WTC11 (cell line): ENCODE measurements at places on chromosomes 1 and 21.

GRCh38 chr1:245099401-245099800, 55.4 kb upstream of the KIF26B start:
- no peak for DNase-seq

DNA sequence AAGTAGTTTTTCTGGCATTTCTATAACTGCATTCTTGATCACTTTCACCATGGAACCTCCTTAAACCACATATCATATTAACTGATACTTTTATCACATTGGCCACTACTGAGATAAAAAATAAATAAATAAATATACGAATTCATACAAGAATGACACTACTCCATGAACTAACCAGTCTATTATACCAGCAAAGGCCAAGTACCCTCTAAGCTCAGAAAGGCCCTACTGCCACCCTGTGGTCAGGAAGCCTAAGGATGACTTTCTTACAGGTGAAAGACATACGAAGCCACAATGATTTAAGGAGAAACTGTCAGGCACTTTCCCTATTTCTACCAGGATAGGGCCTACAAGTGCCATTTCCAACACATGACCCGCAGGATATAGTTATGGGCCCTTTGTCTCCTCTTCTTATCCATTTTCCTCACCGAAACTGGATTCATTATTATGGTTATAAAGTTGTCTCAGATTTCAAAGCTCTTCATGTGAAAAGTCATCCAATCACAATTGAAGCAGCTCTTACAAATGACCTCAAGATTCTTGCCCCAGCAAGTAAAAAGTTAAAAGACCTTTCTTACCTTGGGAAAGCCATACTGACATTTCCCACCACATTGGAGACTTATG, 23.9 kb downstream of the DNAJC8 start:
- peak; percentile 61 for DNase-seq

- peak; percentile 84 for DNase-seq
These were observed 40.0 kb upstream of the ZNF648 start for GRCh38 chr1:182101415-182102042.

GRCh38 chr1:204524986-204525385, 8.8 kb downstream of the MDM4 start:
- DNase-seq: no peak

DNA sequence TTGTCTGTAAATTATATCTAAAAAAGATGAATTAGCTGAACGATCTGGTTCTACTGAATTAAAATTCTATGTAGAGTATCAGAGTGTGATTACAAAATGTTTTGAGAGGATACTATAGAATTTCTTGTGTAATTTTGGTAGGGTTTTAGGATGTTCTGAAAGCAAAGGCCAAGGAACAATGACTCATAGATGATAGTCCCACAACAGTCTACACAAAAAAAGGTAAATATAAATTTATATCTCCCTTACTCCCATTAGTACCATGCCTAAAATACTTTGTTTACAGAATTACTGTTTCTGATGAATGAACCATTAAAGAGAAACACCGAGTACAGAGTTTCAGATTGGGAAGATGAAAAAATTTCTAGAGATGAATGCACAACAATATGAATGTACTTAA, 9.5 kb downstream of the EDEM3 start:
- DNase-seq: no peak

GRCh38 chr1:103218369-103218768, 110.0 kb upstream of the COL11A1 start:
- DNase-seq: no peak

DNA sequence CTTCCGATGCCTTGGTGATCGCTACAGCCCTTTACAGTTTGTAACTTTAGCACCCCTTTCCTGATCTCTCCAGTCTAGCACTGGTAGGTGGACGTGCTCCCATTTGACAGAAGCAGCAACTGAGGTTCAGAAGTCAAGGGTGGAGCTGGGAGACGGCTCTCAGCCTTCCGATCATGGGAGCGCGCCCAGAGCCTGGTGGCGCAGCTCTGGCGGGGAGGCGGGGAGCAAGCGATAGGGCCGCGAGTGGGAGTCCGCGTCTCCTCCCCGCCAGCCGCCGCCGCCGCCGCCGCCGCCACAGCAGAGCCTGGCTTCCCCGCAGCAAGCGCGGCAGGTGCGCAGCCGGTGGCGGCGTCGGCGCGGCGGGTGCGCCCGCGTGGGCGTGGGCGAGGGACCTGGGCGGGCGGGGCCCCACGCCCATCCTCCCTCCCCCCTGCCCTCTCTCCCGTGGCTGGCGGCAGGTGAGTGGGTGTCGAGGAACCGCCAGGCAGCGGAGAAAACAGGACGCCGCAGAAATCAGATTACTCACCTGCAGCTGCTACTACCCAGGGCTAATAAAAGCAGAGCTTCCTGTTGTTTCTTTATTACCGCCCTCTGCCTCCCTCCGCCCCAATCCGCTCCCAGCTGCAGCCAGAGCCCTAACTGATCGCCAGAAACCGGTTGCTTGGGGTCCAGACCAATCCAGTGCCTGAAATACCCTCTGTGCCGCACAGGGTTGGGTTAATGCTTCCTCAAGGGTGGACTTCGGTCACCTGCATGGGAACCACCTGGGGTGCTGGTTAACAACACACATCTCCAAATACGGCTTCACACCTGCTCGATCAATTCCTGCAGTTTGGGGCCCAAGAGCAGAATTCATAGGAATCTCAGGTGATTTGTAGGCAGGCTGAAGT, 60.2 kb upstream of the ID3 start:
- peak; percentile 71 for DNase-seq

DNA sequence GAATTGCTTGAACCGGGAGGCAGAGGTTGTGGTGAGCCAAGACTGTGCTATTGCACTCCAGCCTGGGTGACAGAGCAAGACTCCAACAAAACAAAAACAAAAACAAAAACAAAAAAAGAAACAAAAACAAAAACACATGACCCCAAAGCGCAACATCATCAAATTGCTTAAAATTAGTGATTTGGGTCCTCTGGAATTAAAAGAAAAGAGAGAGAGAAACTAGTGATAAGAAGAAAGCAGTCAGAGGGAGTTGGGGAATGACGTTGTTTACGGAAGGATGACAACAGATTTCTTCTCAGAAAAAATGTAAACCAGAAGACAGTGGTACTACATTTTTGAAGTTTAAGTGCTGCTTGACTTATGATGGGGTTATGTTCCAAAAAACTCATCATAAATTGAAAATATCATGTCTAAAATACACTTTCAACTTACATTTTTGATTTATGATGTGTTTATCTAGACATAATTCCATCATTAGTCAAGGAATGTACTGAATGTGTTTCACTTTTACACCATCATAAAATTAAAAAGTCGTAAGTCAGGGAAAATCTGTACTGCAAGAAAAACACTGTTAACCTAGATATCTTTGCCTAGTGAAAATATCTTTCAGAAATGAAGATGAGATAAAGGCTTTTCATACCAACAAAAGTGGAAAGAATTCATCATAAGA, 88.0 kb downstream of the MT1HL1 start:
- DNase-seq: no peak

- no peak for DNase-seq
These were observed 896 bp upstream of the PLA2G2A start for GRCh38 chr1:19980314-19980713.

DNA sequence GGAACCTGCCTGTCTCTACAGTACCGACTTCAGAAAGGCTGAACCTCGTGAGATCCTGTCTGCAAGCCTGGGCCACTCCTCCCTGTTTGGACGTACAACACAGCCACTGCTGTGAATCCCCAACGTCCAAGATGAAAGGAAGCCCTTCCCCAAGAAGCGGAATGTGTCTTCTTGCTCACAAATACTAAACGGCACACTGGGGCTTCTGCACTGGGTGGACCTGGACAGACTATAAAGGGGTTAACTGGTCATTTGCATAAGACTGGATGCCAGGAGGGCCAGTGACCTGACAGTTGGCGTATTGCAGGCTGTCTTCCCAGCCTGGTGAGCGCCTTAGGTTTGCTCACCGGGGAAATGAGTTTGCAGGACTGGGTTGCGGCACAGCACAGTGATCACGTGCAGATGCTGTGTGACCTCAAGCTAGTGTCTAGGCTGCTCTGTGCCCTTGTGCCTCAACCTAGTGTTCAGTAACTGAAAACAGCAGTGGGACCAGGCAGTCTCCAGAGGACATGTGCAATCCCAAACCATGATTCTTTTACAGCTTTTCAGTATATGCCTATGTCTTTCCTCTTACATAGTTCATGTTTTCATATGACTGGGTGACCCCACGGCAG, 19.5 kb upstream of the AJAP1 start:
- DNase-seq: no peak

DNA sequence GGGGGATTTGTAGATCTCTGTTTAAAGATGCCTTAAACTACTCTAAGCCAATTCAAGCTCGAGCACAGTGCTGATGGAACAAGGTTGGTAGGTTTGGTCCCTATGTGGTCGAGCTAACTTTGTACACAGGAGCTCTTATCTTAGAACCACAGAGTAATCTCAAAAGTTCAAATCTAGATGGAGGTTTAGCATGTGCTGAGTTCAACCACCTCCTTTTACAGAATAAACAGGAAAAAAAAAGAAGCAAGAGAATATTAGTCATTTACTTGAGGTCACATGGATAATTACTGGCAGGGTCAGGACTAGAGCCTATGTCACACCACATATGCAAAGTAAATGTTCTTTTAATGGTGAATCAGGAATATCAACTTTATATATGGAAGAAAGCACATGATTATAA, 86.2 kb downstream of the DTL start:
- DNase-seq: no peak

GRCh38 chr1:174809755-174810280, 189.9 kb upstream of the CACYBP start:
- DNase-seq: no peak

DNA sequence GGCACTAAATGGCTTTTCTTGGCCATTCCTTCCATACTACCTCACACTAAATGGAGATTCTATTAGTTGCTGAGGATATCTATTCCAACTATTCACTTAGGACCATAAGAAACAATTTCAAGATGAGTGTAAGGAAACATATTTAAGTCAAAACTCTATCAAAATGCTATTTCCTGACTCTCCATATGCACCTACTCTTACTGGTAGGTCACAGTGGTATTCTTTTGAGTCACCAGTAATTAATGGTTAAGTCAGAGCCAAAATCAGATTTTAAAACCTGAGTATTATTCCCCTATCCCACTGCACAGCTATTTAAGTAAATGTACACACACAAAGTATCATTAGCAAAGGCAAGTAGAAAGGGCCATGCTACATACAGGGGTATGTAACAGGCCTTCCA, 50.3 kb downstream of the ARID4B start:
- DNase-seq: no peak

GRCh38 chr1:224563666-224564065, 52.5 kb upstream of the CNIH3 start:
- no peak for DNase-seq

GRCh38 chr21:29682800-29683199, 257.0 kb downstream of the GRIK1 start:
- no peak for DNase-seq

- DNase-seq: peak; percentile 45
These were observed 411.0 kb upstream of the ESRRG start for GRCh38 chr1:217133958-217134856.

GRCh38 chr1:31798433-31799195, 17.2 kb downstream of the SPOCD1 start:
- DNase-seq: no peak

- no peak for DNase-seq
These were observed 42.1 kb upstream of the ARHGAP29 start for GRCh38 chr1:94279462-94279861.

DNA sequence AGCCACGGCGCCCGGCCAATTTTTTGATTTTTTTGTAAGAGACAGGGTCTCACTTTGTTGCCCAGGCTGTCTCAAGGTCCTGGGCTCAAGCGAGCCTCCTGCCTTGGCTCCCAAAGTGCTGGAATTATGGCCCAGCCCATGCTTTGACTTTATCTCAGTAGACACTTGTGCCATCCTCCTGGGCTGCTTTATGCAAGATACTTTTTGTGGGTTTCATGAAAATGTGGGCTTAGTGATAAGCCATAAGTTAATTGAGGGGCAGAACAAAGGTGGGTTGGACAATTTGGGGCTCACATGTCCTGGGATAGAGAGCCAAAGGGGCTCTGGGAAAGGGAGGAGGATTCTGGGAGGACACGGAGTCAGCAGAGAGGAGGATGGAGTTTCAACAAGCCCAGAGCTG, 22.0 kb downstream of the ALPL start:
- no peak for DNase-seq

- no peak for DNase-seq
These were observed 93.8 kb upstream of the GALNT2 start for GRCh38 chr1:229973297-229973612.

DNA sequence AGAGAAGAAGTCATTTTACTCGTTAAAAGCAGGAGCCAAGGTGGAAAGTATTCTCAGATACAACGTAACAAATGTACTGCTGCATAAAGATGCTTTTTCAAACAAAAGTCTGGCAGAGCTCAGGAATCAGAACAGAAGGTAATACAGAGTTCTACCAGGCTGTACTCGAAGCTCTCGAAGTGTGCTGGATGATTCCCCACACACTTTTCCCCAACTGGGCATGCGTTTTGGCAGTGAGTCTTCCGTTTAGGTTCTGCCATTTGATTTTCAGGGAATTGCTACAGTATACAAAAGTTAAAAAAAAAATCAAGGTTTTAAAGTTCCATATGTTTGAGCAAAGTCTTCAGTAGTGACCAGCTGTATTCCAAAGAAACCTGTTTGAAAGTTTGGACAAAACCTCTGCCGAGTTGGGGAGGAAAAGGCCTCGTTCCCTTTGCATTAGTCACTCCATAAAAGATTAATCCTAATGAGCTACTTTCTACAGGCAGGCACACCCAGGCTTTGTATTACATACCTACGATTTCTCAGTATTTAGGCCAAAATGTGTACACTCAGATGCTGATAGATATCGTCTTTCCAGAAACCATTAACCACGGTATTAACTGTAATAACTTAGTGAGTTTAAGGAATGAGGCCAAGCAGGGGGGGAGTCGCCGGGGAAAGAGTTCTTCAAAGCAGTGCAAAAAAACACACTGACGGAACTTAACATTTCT, 477.1 kb downstream of the LMO4 start:
- no peak for DNase-seq

DNA sequence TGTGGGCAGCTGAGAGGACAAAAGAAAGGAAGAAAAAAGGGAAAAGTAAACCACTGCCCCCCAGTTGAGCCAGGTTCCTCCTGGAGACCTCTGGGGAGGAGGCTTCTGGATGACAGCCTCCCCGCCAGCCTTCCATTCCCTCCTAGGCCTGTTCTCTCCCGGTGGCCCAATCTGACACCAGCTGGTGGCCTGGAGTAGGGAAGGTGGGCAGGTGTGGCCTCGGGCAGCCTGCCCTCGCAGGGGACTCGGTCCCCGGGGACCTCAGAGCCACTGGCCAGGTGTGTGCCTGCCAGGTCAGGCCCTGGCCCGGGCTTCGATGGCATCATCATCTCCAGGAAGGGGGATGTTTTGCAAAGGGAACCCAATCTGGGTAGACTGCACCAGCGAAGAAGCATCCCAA, 159.0 kb downstream of the CASZ1 start:
- no peak for DNase-seq

- peak; percentile 16 for DNase-seq
These were observed 166.7 kb downstream of the ADGRL4 start for GRCh38 chr1:78839704-78840277.

GRCh38 chr1:26234644-26235370, 807 bp downstream of the CEP85 start:
- DNase-seq: no peak

- no peak for DNase-seq
These were observed 5.7 kb downstream of the C1orf210 start for GRCh38 chr1:43279666-43280065.

GRCh38 chr1:56200442-56200841, 378.9 kb downstream of the PLPP3 start:
- DNase-seq: no peak
